RCC 7860 (cell line): ENCODE measurements at places on chromosomes 3 and 15.

DNA sequence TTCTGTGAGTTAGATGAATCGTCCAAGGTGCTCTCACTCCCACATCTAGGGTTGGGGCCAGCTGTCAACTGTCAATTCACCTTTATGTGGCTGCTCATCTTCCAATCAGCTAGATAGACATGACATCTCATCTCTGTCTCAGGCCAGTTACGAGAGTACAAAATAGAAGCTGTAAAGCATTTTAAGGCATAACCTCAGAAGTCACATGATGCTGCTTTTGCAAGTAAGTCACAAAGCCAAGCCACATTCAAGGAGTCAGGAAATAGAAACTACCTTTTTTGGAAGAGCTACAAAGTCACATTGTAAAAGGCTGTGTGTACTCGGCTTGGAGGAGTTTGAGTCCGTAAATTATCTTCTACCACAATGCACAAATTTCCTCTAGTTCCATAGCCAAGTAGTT is 5.1 kb upstream of the CCR1 start:
- DNase-seq: no peak

- DNase-seq: peak; percentile 17
These were observed 122.4 kb downstream of the UBE2E2 start for GRCh38 chr3:23325466-23326065.

DNA sequence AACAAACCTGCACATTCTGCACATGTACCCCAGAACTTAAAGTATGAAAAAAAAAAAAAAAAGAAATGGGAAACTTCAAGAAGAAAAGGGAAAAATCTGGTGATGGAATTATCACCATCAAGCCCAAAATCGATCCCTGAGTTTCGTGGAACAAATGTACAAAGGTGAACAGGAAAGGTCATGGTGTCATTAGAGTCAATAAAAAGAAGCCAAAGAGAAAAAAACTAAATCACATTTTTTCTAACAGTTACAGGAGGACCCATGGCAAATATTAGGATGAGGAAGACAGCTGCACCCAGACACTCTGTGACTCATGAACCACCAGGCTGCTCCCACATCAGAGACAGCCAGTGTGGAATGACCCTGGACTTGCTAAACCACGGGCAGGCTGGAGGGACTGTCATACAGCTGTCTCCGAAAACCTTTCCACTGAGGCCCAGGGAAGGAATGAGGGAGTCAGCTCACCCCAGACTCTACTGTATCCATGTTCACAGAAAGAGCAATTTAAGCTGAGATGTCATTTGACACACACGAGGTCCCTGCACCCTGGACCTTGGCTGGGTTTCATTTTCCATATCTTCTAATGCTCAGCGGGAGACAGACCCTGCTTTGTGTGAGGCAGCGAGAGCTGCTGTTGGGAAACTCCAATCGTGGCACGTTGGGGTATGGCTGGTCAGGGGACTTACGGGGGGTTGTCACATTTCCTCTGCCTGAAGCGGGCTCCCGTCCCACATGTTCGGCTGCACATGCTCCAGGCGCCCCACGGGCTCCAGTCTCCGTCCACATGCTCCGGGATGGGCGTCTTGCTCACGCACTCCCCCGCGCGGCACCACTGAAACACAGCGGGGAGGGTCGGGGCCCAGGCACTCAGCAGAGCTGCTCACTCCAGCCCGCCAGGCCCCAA is 210.2 kb downstream of the ADAMTS17 start:
- DNase-seq: peak; percentile 41

GRCh38 chr15:80419546-80419945 is 15.4 kb downstream of the ARNT2 start:
- DNase-seq: peak; percentile 41
